M059J (cell line): ENCODE measurements at places on chromosomes 4 and X. TPM values are rescaled to one million over a fixed set of nuclear protein-coding genes. Genes with fewer than 3 reads are reported as not detected.

Gene USP17L18
- total RNA-seq, result not detected in 2 replicates

Gene USP53
- 8.7 and 12.4 TPM in 2 replicates for total RNA-seq

Gene BST1
- 3.0 and 8.6 TPM in 2 replicates for total RNA-seq

Gene GUCY1B1
- 1.2 and 3.2 TPM in 2 replicates for total RNA-seq

Gene HAND2
- total RNA-seq, result not detected in 2 replicates

Gene ANAPC4
- total RNA-seq, result 9.3 and 19.8 TPM in 2 replicates

Gene F11
- not detected in 2 replicates for total RNA-seq

Gene ARR3
- not detected in 2 replicates for total RNA-seq

Gene HDX
- 4.3 and 6.3 TPM in 2 replicates for total RNA-seq

Gene SRPK3
- total RNA-seq, result 0.20 TPM in 1 of 2 replicates, not detected in the other

DNA sequence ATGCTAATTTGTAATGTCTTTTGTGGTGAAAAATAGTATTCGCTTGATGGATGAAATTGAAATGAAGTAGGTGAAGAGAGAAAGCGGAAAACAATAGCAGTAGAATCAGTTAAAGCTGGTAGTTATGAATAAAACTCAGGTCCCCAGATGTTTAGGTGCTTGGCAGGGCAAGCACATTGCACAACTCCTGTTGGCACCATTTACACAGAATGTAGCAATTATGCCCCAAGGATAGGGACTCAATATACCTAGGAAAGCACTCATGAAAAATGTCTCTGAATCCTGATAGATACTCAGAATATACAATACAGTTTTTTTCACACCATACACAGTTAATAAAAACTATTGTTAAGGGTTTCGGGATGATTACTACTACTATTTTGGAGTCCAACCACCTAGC lies 26.5 kb upstream of the GRIA3 start:
- DNase-seq, result no peak

DNA sequence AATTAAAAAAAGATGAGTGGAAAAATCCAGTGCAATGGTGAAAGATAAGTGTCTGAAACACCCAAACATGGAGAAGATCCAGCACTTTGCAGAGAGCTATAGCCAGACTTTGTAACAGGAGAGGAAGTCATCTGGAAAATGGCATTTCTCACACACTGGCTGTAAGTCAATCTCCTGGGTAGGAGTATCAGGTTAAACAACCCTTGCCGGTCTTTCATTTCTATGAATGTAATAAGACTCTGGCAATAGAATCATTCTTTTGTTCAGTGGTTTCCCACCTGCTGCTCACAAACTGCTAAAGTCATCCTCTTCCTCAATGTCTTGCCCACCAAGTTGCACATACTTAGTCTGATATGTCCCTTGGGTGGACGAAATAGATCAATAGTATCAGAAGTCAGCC lies 94.0 kb upstream of the ATP8A1 start:
- DNase-seq, result no peak

- DNase-seq, result no peak
Measured at GRCh38 chr4:32475710-32476109, 1755.5 kb downstream of the PCDH7 start.

- DNase-seq, result no peak
Measured at GRCh38 chr4:147779451-147779850, 47.6 kb downstream of the ARHGAP10 start.

GRCh38 chr4:106063009-106063408 lies 167.7 kb downstream of the NPNT start:
- peak; percentile 25 for DNase-seq

DNA sequence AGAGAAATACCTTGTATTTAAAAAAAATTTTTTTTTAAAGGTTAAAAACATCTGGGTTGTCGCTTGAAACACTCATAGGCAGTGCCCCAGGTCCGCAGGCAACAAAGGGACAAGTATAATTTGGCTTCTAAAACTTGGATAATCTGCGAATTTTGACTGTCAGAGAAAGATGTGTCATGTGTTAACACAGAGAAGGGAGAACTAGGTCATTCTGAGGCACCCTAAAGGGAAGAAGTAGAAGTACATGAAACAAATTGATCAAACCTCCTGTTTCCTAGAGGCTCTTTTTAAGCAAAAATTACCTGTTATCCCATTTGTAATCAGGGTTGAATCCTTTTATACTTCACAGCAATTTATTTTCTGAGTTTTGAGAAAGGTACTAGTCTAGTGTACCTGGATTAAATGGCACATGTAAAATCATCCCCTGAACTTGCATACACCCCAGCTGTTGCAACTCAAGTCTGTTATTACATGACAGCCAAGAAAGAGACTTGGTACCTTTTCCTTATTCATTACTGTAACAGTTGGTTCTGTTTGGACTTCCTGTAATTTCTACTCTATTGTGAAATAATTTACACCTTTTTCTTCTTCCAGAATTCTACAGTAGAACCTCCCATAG lies 1.7 kb downstream of the SRD5A3 start:
- DNase-seq, result no peak

GRCh38 chr4:77623091-77623490 lies 17.5 kb downstream of the CXCL13 start:
- DNase-seq, result no peak

- DNase-seq, result no peak
Measured at GRCh38 chr4:122534776-122535175, 78.3 kb upstream of the IL2 start.

- no peak for DNase-seq
Measured at GRCh38 chr4:117654079-117654478, 380.2 kb upstream of the NDST3 start.

DNA sequence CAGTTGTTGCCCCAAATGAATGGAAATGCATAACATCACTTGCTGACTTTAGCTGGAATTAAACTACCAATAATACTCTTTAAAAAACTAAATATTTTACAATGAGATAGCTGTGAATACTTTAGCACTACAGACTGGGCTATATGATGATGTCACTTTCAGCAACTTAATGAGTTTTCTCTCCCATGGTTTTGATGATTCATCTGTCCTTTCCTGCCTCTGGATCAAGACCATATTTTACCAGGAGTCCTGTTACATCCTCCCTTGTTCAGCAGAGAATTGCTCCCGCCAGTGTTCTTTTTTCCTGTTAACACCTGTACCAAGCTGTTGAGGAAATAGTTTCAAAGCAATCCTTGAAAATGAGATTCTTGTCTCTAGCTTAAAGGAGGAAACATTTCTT lies 543.0 kb downstream of the SPRY1 start:
- peak; percentile 75 for DNase-seq

GRCh38 chr4:17718471-17718870 lies 63.0 kb downstream of the FAM184B start:
- no peak for DNase-seq

GRCh38 chr4:5957076-5957475 lies 61.2 kb downstream of the C4orf50 start:
- DNase-seq, result no peak

DNA sequence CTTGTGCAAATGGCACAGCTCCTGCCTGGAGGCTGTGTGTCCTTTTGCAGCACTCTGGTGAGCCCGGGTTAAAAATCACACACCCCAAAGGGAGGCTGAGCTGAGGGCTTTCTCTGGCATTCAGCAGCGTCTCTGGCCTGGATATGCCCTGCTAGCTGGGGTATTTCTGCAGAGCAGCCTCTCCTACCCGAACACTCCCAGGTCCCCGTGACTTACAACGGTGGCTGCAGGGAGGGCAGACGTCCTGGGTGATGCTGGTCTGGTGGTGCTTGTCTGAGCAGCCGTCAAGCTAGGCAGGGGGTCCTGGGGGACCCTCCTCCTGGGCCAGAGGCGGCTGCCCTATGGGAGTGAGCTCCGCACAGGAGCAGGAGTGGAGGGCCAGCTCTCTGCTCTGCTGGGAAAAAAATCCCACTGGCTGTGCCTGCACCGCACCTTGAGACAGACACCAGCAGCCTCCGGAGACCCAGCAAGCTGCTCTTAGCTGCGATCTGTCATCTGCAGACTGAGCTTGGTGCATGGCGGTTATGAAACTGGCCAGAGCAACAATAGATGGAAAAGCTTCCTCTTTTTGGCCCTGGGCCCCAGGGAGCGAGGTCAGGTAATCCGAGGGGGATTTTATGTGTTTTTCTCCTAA lies 41.3 kb upstream of the ASMTL start:
- DNase-seq, result no peak

DNA sequence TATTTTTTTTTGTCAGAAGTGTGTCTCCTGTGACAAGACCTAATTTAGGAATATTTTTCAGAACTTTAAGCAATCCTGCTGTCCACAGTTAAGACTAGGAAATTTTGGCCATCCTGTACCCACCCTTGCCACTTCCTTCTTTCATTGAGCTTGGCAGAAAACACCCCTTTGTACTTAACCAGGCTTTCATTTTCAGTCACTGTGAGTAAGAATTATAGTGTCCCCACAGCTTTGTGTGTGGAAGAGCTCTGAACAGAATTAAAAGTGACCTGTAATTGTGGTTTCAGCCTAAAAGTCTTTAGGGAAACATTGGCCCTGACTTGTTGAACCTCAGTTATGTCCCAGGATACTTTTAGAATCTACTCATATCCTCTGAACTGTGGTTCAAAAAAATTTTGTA lies 153.7 kb upstream of the BMP3 start:
- DNase-seq, result no peak

- no peak for DNase-seq
Measured at GRCh38 chr4:174583056-174583455, 60.8 kb upstream of the HPGD start.

- DNase-seq, result peak; percentile 60
Measured at GRCh38 chr4:181569553-181569952, 673.6 kb upstream of the TENM3 start.

DNA sequence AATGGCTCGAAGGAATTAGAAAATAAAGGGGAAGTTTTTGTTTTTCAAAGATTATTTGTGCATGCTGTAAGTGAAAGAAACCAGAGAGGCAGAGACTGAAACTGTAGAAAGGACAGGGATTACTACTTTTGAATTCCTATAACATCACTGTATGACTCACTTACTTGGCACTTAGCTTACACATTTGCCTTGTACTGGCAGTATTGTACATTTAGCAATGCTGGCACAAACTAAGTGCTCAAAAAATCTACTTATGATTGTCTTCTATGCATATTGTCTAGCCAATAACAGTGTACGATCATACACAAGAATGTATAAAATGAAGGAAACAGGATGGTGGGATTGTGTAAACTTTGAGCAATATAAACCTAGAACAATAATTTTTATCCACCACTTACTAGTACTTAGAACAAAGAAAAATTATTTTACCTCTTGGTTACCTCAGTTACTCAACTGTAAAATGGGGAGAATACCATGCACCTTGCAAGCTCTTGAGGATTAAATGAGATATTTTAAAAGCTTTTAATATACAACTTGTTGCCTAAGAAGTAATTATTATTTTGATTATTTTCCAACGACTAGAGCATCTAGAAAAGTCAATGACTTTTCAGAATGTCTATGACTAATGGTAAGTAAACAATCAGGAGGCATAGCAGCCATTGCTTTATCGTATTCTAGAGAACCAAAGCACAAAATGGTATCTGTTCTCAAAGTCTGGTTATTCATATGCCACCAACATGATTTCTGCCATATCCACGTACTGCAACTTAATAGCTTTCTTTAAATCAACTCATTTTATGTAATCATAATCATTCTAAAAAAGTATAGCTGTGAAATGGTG lies 4.7 kb downstream of the FAM120C start:
- DNase-seq, result peak; percentile 75

DNA sequence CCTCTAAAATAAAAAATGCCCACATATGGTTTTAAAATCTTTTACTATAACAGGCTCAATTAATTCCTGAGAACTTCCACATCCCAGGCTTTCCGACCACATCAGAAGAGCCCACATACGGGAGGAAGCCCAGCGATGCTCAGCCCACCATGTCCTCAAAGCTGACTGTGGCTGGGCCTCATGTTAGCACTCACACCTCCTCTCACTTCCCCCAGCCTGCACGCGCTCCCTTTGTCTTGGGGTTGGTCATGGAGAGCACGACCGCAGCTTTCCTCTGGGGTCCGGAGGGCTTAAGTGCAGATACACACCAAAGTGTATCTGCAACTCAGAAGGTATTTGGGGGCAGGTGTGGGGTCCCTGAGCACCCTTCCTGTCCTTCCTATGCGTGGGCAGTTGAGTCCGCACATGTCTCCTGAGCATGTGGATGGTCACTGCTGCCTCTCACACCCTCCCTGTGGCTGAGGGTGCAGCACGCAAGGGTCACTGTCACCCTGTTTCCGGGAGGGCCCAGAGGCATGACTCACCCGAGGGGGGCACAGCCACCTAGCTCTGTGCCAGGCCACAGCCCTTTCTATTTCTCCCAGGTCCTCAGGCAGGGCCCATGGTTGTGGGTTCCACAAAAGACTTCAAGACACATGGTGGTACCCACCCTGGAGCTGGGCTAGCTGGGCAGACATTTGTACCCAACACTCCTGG lies 21.2 kb downstream of the WDR1 start:
- DNase-seq, result peak; percentile 54

- no peak for DNase-seq
Measured at GRCh38 chrX:67295924-67296323, 247.9 kb upstream of the AR start.

GRCh38 chr4:81084029-81084428 lies 53.5 kb downstream of the BMP3 start:
- DNase-seq, result peak; percentile 49

- peak; percentile 37 for DNase-seq
Measured at GRCh38 chrX:14398725-14399124, 130.6 kb upstream of the GLRA2 start.

GRCh38 chr4:138800421-138800820 lies 215.2 kb upstream of the NOCT start:
- no peak for DNase-seq

GRCh38 chr4:168691631-168692369 lies 194.9 kb downstream of the PALLD start:
- no peak for DNase-seq

DNA sequence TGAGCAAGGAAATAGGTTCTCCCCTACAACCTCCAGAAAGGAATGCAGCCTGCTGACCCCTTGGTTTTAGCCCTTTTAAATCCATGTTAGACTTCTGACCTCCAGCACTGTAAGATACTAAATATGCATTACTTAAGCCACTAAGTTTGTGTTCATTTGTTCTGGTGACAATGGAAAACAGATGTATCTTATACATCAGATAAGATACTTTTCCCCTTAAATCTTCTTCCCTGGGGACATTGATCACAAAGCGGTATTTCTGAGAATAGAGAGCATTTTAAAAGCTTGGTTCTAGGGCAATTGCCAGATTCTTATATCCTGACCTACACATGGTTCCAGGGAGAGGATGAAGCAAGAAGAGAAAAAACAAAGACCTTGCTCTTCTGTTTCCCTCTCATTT lies 6.5 kb upstream of the TMEM184C start:
- DNase-seq, result no peak

- DNase-seq, result no peak
Measured at GRCh38 chrX:132461886-132462285, 27.0 kb downstream of the MBNL3 start.

DNA sequence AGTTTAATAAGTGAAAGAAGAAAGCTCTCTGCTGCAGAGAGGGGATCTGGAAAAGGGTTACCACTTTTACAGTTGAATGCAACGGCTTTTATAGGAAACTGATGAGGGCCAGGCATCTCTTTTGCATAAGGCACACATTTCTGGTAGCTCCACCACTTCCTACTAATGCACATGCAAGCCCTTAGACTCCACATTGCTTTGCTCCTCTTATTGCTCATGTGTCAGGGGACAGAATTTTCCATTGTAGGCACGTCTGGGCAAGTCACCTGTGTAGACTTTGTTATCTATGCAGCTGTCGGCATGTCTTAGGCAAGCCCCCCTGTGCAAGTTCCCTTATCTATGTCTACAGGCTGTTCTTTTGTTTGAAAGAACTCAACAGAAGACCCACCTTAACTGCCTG lies 294.6 kb upstream of the STS start:
- no peak for DNase-seq

- DNase-seq, result peak; percentile 43
Measured at GRCh38 chr4:95599777-95600400, 51.1 kb upstream of the UNC5C start.
